ENCODE measurements at places on chromosomes 1 and 21. TPM values are rescaled to one million over a fixed set of nuclear protein-coding genes. Genes with fewer than 3 reads are reported as not detected.

Gene MRAP
- not detected for total RNA-seq

Gene PODN
- not detected for total RNA-seq

Gene CELSR2
- total RNA-seq, result 3.2 TPM

Gene LCE1C
- not detected for total RNA-seq

Gene TEX50
- not detected for total RNA-seq

DNA sequence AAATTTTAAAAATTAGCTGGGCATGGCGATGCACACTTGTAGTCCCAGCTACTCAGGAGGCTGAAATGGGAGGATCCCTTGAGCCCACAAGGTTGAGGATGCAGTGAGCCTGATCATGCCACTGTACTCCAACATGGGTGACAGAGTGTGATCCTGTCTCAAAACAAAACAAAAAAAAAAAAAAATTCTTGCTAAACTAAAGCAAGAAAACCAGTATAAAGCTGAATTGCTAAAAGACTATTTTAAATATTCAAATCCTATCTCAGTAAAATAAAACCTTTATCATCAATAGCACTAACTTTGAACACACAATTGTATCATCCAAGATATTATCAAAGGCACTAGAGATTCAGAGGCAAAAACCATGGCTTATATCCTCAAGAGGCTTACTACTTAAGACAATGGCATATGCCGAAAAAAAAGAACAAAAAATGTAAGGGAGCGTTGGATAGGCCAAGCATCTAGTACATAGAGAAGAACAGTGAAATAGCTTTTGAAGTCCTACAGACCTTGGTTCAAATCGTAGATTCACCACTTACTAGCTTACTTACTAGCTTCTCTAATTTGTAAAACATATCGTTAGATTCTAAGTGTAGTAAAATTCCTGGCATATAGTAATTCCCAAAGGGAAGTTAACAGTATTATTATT lies 3.6 kb downstream of the EPS15 start:
- H3K36me3 ChIP-seq, result peaks cover 6% of the 10 kb centered on the region
- H3K27me3 ChIP-seq, result no peaks in the 10 kb centered on the region
- H3K27ac ChIP-seq, result peak overlapping the region; percentile 98
- H3K4me1 ChIP-seq, result peaks cover 49% of the 10 kb centered on the region

- H3K27me3 ChIP-seq, result no peaks in the 10 kb centered on the region
- H3K27ac ChIP-seq, result peak overlapping the region; percentile 97
- peak overlapping the region; percentile 89 for H3K4me3 ChIP-seq
- peaks cover 64% of the 10 kb centered on the region for H3K4me1 ChIP-seq
- peaks cover 7% of the 10 kb centered on the region for H3K36me3 ChIP-seq
- DNase-seq, result no peak
Observed at GRCh38 chr1:8426996-8427395, 109.1 kb downstream of the SLC45A1 start.

GRCh38 chr1:39955547-39956539 lies 898 bp downstream of the MFSD2A start:
- H3K27me3 ChIP-seq, result no peaks in the 10 kb centered on the region
- peak; percentile 19 for DNase-seq
- H3K4me3 ChIP-seq, result peak overlapping the region; percentile 94
- H3K36me3 ChIP-seq, result no peaks in the 10 kb centered on the region
- peak overlapping the region; percentile 77 for H3K27ac ChIP-seq

DNA sequence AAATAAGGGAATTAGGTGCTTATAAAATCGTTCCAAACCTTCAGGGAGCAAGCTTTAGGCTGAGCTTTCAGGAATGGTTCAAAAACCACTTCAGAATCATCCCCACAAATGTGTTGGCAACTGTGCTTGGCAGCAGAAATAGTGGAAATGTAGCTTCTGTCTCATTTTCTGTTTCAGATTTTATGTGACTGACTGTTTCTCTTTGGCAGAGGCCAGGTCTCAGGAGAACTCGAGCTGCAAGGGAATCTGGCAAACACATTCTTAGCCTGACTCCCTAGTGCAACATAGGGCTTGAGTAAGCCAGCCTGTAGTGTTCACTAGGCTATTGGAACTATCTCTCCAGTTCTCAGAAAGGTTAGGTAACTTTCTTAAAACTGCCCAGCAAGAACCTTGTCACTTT lies 128.6 kb downstream of the PLA2G4A start:
- no peaks in the 10 kb centered on the region for H3K36me3 ChIP-seq
- no peak overlapping the region for H3K4me3 ChIP-seq
- peaks cover 6% of the 10 kb centered on the region for H3K27me3 ChIP-seq
- no peaks in the 10 kb centered on the region for H3K4me1 ChIP-seq

DNA sequence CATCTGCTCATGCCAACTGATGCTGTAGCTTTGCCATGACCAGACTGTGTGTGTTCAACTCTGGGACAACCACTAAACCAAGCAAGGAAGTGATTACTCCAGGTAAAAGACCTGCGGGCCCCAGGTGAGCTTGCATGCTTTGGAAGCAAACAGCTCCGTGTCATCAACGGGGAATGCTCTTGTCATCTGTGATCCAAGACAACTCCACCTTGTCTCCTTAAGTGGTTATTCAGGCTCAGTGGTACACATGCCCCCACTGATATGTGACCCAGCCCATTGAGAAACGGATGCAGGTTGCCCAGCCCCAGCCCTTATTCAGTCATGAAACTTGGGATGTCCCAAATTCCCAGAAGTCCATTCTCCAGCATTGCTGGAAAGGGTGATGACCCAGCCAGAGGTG lies 89.0 kb downstream of the TIAM1 start:
- no peaks in the 10 kb centered on the region for H3K27me3 ChIP-seq
- H3K27ac ChIP-seq, result no peak overlapping the region
- peaks cover 6% of the 10 kb centered on the region for H3K4me1 ChIP-seq
- no peaks in the 10 kb centered on the region for H3K36me3 ChIP-seq

DNA sequence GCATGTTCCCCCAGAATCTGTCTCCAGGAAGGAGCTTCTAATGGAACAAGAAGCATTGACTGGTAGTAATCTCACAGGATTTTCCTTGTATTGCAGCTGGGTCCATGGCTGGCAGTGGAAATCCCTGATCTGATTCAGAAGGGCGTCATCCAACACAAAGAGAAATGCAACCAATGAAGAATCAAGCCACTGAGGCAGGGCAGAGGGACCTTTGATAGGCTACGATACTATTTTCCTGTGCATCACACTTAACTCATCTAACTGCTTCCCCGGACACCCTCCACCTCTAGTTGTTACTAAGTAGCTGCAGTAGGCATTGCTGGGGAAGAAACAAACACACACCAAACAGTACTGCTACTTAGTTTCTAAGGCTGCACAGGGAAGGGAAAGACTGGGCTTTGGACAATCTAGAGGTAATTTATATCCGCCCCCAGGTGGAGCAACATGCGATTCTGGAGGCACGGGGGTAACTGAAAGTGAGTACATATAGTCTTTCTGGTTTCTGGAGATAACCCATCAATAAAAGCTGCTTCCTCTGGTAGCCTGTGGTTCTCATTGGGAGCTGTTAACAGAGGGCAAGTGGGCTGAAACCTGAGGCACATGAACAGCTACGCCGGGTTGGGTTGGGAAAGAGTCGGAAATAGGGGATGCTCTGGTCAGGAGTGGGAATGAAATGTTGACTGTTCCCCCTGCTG lies 837 bp upstream of the USP21 start:
- peak overlapping the region; percentile 93 for H3K4me3 ChIP-seq
- H3K27me3 ChIP-seq, result no peaks in the 10 kb centered on the region
- peaks cover 61% of the 10 kb centered on the region for H3K4me1 ChIP-seq
- H3K27ac ChIP-seq, result peak overlapping the region; percentile 97
- DNase-seq, result no peak

GRCh38 chr1:84277343-84278059 lies 24.0 kb upstream of the SAMD13 start:
- peaks cover 6% of the 10 kb centered on the region for H3K27me3 ChIP-seq
- no peak overlapping the region for H3K27ac ChIP-seq
- no peak overlapping the region for H3K4me3 ChIP-seq
- peaks cover 1% of the 10 kb centered on the region for H3K36me3 ChIP-seq
- H3K4me1 ChIP-seq, result peaks cover 4% of the 10 kb centered on the region
- no peak for DNase-seq

DNA sequence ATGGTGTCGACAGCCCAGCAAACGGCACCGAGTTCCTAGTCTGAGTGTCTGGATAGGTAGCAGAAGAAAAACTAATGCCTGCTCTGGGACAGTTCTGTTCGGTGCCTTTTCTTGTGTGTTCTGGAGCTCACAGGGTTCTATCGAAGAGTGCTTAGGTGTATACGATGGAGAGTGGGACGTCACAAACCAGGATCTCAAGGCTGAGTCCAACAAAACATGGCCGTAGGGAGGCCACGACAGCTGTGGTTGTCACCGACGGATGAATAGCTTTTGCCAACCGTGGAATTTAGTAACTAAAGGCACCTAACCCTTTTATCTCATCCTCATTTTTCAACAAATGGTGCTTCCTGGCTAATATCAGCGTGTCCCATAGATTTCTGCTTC lies 635 bp upstream of the SYNJ1 start:
- H3K4me3 ChIP-seq, result peak overlapping the region; percentile 97
- H3K4me1 ChIP-seq, result peaks cover 27% of the 10 kb centered on the region
- H3K36me3 ChIP-seq, result peaks cover 5% of the 10 kb centered on the region
- no peak for DNase-seq
- H3K27ac ChIP-seq, result peak overlapping the region; percentile 83
- H3K27me3 ChIP-seq, result no peaks in the 10 kb centered on the region

DNA sequence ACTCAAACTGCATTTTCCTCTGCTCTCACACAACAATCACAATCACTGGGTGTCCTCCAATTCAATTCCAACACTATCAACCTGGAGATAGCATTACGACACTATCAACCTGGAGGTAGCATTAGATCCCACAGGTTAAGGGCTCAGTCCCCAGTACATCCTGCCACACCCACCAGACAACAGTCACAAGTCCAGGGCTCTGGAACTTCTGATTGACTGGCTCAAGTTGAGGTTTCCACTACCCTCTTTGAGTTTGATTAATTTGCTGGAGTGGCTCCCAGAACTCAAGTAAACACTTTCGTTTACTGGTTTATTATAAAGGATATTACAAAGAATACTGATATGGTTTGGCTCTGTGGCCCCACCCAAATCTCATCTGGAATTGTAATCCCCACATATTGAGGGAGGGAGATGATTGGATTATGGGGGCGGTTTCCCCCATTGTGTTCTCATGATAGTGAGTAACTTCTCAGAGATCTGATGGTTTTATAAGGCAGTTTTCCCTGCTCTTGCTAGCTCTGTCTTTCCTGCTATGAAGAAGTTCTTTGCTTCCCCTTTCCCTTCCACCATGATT lies 49.6 kb upstream of the ARHGAP29 start:
- H3K4me3 ChIP-seq, result no peak overlapping the region
- H3K27ac ChIP-seq, result no peak overlapping the region
- H3K36me3 ChIP-seq, result peaks cover 3% of the 10 kb centered on the region
- no peaks in the 10 kb centered on the region for H3K4me1 ChIP-seq
- peaks cover 24% of the 10 kb centered on the region for H3K27me3 ChIP-seq

- peak overlapping the region; percentile 51 for H3K27ac ChIP-seq
- H3K4me3 ChIP-seq, result no peak overlapping the region
- H3K36me3 ChIP-seq, result peaks cover 4% of the 10 kb centered on the region
- peaks cover 55% of the 10 kb centered on the region for H3K27me3 ChIP-seq
Observed at GRCh38 chr1:204194080-204194479, 2.2 kb downstream of the KISS1 start.

DNA sequence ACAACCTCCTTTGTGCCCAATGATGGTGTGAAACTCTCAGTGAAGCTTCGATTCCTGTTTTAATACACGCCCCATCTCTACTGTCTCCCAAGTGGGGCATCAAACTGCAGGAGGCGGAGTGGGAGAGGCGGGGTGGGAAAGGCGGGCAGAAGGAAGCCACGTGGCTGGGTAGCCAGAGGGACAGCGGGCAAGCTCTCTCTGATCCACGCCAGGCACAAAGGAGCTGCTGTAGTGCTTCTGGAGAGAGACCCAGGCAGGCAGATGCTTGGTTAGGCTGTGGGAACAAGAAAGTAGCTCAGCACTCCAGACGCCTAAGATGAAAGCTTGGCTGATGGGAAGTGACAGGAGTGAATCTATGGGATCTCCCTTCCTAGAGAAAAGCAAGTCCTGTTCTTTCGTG lies 25.7 kb downstream of the TRIM67 start:
- DNase-seq, result no peak
- H3K36me3 ChIP-seq, result no peaks in the 10 kb centered on the region
- no peak overlapping the region for H3K27ac ChIP-seq
- no peaks in the 10 kb centered on the region for H3K4me1 ChIP-seq

GRCh38 chr1:39625462-39626273 lies 13.8 kb downstream of the HEYL start:
- no peak overlapping the region for H3K27ac ChIP-seq
- peaks cover 4% of the 10 kb centered on the region for H3K36me3 ChIP-seq
- H3K27me3 ChIP-seq, result peaks cover 29% of the 10 kb centered on the region
- H3K4me3 ChIP-seq, result no peak overlapping the region
- peaks cover 4% of the 10 kb centered on the region for H3K4me1 ChIP-seq

GRCh38 chr1:9438431-9439073 lies 100.7 kb upstream of the SLC25A33 start:
- peaks cover 35% of the 10 kb centered on the region for H3K27me3 ChIP-seq
- no peak for DNase-seq
- no peaks in the 10 kb centered on the region for H3K36me3 ChIP-seq

DNA sequence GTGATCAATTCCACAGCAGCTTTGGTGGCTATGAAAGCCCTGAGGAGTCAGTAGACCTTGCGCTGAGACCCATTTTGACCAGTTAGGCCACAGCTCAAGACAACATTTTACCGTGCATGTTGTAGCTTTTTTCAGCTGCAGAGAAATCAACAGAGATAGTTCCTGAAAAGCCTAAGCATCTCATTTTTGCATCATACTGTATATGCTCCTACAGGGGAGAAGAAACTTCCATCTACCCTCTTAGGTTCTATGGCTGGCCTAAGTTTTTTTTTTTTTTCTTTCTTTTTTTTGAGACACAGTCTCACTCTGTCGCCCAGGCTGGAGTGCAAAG lies 24.8 kb upstream of the EYA3 start:
- H3K27me3 ChIP-seq, result peaks cover 8% of the 10 kb centered on the region
- H3K4me1 ChIP-seq, result peaks cover 7% of the 10 kb centered on the region
- no peaks in the 10 kb centered on the region for H3K36me3 ChIP-seq
- DNase-seq, result no peak
- no peak overlapping the region for H3K27ac ChIP-seq

DNA sequence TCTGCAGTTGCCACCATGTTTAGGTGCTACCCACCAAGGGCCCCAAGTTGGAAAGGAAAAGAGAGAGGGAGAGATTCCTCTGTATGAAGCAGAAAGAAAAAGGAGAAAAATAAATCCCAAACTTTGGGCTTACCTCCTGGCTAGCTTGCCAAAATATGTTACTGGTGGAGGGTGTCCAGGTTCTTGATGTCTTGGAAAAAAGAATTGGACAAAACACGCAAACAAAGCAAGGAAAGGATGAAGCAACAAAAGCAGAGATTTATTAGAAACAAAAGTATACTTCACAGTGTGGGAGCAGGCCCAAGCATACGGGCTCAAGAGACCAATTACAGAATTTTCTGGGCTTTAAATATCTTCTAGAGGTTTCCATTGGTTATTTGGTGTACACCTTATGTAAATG lies 204.5 kb upstream of the LRRC7 start:
- H3K27me3 ChIP-seq, result no peaks in the 10 kb centered on the region
- no peak overlapping the region for H3K4me3 ChIP-seq
- no peak overlapping the region for H3K27ac ChIP-seq
- DNase-seq, result no peak
- H3K4me1 ChIP-seq, result no peaks in the 10 kb centered on the region

- H3K4me1 ChIP-seq, result no peaks in the 10 kb centered on the region
- H3K4me3 ChIP-seq, result no peak overlapping the region
- H3K36me3 ChIP-seq, result peaks cover 10% of the 10 kb centered on the region
- no peak overlapping the region for H3K27ac ChIP-seq
- DNase-seq, result no peak
- no peaks in the 10 kb centered on the region for H3K27me3 ChIP-seq
Observed at GRCh38 chr1:20850021-20850420, 62.9 kb upstream of the HP1BP3 start.

- H3K36me3 ChIP-seq, result no peaks in the 10 kb centered on the region
- DNase-seq, result no peak
- H3K4me1 ChIP-seq, result peaks cover 3% of the 10 kb centered on the region
Observed at GRCh38 chr1:67771749-67772148, 61.5 kb downstream of the GNG12 start.

- no peak overlapping the region for H3K4me3 ChIP-seq
- H3K27me3 ChIP-seq, result peaks cover 41% of the 10 kb centered on the region
- DNase-seq, result no peak
Observed at GRCh38 chr1:234531151-234531635, 52.2 kb upstream of the TARBP1 start.
